CD4-positive, alpha-beta T cell treated with Interleukin-6 for 4 hours (primary cell): ENCODE measurements at places on chromosomes 2 and 18.

GRCh38 chr2:111221701-111222100 is 101.0 kb downstream of the BCL2L11 start:
- no peak for DNase-seq

GRCh38 chr2:211014376-211014775 is 458.0 kb downstream of the CPS1 start:
- no peak for DNase-seq

DNA sequence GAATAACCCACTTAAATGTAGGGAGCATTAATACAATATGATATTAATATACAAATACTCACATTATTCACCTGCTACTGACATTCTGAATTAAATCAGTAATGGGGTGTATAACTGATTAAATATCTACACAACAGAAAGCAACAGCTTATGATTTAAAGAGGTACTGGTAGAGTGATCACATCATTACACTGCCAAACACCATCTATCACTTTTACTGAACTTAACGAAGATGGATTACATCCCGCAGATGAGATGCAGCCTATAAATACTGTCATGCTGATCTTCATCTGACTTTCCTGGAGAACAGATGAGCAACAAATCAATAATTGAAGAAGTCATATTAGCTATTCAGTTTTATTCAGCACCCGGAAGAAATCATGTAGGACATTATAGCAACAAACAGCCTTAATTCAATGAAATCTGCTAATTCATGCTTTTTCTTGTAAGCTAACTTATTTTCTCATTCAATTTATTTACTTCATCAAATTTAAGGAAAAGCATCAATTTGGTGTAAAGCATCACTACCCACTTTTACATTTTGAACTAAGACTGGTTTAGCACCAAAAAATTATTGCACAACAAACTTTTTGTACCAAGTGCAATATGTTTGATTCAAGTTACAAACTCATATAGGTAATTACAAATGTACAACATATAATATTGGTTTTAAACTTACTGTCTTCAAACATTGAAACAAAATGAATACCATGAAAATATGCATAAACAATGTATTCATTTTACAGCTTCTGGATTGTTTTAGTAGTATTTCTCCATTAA is 1509.0 kb downstream of the LRP1B start:
- DNase-seq = no peak

GRCh38 chr2:173058673-173059072 is 17.0 kb upstream of the MAP3K20 start:
- DNase-seq = no peak
